ENCODE measurements at places on chromosomes 16 and 17.

DNA sequence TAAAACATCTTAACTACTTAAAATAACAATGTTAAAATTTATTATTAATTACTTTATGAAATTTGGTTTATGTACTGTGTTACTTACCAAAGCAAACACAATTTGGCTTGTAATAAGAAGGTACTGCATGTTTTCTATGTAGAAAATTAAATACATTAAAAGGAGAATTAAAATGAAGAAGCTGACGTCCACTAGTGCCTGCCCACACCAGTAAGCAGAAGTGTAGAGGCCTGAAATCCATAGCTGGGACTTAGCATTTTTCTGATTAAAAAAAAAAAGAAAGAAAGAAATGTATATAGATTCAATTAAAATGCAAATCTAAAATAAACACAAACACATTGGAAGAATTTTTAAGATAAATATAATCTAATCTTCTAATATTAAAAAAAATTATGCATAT is 35.8 kb upstream of the ABCA9 start:
- DNase-seq: no peak

DNA sequence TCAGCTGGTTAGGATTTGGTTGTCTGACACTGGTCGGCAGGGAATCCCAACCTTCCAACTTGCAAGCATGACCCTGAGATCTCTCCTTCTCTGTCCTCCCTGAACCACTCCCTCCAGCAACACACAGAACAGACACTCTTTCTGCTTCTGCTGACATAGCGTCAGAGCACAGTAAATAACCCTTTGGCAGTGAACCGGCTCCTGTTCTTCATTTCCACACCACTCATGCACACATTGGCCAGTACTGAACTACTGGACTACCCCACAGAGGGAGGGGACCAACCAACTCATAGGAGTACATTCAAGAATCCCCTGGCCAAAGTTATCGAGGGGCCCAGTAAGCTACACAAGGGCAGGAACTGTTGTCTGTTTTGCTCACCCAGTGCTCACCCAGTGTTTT is 138.2 kb downstream of the ZNF423 start:
- DNase-seq: no peak

GRCh38 chr17:31967648-31968047 is 30.8 kb downstream of the SUZ12 start:
- no peak for DNase-seq

DNA sequence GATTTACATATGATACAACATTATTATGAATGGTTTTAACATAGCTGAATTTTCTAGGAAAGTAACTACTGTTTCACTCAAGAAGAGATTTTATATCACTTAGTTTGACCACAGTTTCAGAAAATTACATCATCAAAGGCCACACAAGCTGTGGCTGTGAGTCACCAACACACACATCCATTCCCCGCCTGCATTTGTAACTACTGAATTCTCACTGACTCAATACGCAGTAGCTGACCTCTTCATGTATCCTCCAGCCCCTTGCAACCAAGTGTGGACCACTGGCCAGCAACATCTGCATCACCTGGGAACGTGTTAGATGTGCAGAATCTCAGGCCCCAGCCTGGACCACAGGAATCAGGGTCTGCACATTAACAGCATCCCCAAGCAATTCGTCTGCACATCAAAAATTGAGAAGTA is 197.6 kb downstream of the XYLT1 start:
- peak; percentile 14 for DNase-seq

DNA sequence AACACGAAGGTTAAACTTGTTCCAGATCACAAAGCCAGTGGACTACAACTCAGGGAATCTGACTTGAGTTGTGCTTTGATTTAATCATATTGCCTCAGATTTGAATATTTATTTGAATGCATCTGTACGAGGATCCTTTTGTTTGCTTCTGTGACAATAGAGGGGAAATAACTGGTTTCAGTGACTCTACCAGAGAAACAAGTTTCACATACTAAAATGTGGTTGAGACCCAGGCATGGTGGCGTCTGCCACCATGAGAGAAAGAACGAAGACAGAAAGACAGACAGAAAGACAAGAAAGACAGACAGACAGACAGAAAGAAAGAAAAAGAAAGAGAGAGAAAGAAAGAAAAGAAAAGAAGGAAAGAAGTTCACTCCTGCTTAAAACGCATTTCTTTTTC is 24.0 kb downstream of the YWHAE start:
- DNase-seq: no peak

- DNase-seq: no peak
Measured at GRCh38 chr17:77512062-77512946, 371.5 kb downstream of the SEC14L1 start.

DNA sequence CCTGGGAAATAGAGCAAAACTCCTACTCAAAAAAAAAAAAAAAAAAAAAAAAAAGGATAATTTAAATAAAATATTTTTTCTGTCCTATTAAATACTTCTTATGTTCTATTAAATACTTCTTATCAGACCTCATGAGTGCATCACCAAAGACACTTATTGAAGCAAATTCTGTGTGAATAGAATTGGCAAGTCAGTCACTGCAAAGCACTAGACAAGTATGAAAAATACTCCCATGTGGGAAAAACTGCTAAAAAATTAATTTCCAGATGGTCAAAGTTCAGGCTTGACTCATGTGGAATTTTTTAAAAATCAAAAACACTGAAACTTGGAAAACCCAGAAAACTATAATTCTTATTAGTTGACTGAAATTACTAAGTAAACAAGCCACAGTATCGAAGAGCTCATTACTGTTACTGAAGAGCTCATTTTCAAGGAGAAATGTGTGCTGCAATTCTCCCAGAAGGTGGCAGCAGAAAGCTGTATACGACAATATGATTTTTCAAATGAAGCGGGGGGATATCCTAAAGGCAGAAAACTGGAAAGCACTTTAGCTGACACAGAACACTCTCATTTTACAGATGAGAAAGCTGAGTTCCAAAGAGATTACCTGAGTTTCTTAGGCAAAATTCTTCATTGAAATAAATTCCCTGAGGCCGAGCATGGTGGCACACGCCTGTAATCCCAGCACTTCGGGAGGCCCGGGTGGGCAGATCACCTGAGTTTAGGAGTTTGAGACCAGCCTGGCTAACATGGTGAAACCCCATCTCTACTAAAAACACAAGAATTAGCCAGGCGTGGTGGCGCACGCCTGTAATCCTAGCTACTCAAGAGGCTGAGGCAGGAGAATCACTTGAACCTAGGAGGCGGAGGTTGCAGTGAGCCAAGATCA is 15.9 kb upstream of the FBXO47 start:
- peak; percentile 72 for DNase-seq

GRCh38 chr16:88308441-88309173 is 74.2 kb upstream of the ZNF469 start:
- DNase-seq: no peak

- no peak for DNase-seq
Measured at GRCh38 chr17:31400481-31400950, 9.0 kb downstream of the RAB11FIP4 start.

GRCh38 chr17:41153856-41154255 is 4.2 kb upstream of the KRTAP4-5 start:
- no peak for DNase-seq

DNA sequence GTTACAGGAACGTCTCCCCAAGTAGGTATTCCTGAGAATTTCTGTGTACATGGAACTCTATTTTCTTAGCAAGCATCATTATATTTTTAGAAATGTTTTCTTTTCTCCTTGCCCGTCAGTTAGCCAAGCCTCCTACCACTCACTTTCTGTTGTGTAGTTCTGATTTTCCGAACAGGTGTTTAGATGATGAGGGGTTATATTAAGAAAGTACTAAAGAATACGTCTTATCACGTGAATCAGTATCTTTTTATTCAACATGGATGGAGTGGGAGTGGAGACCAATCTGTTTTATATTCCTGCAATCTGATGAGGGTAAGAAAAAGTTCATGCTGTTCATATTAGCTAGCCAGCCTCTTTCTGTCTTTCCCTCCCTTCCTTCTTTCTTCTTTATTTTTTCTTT is 29.4 kb downstream of the MSI2 start:
- no peak for DNase-seq

- DNase-seq: no peak
Measured at GRCh38 chr17:64130559-64131001, 636 bp upstream of the ERN1 start.

- DNase-seq: no peak
Measured at GRCh38 chr16:57906382-57907316, 64.3 kb downstream of the CNGB1 start.

- peak; percentile 61 for DNase-seq
Measured at GRCh38 chr16:27240948-27241531, 27.5 kb downstream of the NSMCE1 start.

DNA sequence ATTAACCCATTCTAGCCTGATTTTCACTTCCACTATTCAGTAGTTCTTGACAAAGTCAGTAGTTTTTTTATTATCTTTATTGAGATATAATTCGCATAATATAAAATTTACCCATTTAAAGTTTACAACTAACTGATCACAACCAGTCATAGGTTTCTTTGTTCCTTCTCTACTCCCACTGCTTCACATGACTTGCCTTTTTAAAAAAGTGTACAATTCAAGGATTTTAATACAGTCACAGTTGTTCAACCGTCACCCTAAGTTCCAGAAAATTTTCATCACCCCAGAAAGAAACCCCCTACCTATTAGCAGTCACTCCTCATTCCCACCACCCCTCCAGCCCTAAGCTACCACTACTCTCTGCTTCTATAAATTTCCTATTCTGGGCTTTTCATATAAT is 162.5 kb downstream of the TRIM37 start:
- DNase-seq: no peak

GRCh38 chr16:49639739-49640431 is 216.0 kb downstream of the ZNF423 start:
- no peak for DNase-seq

DNA sequence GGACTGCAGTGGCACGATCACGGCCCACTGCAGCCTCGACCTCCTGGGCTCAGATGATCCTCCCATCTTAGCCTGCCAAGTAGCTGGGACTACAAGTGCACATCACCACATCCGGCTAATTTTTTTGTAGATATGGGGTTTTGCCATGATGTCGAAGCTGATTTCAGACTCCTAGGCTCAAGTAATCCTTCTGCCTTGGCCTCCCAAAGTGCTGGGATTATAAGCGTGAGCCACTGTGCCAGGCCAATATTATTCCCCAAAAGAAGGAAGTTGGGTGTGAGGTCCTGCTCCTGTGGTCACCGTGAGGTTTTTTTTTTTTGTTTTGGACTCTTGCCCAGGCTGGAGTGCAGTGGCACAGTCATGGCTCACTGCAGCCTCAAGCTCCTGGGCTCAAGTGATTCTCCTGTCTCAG is 1.5 kb downstream of the AMZ2 start:
- no peak for DNase-seq

DNA sequence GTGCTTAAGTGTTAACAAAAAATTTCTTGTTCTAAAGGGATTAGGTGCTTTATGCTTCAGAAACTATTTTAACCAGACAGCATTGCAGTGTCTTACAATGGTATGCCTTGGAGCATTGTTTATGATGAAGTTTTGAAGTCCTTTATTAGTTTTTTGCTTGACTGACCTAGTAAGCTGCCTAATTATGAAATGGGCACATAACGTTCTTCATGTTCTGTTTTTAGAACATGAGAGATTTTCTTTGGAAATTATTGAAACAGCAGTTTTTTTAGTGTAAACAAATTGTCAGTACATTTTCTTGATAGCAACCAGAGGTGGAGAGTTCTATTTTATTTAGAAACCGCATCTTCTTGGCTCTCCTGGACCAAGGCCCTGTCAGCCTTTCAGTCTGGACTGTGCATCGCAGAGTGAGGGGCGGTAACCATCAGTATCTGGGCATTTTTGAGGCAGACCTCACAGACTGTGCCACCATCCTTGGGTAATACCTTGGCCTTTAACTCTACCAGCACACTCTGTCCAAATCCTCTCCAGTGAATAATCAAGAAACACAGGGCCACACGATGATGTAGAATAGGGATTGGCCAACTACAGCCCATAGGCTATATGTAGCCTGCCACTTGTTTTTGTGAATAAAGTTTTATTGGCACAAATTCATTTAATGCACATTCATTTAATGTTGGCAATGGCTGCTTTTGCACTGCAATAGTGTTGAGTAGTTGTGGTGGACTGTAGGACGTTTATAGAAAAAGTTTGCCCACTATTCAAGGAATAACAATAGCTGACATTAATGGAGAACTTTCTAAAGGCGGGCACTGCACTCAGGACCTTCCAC is 81.1 kb downstream of the VPS35L start:
- no peak for DNase-seq

GRCh38 chr17:40678902-40679522 is 14.0 kb upstream of the KRT222 start:
- no peak for DNase-seq

DNA sequence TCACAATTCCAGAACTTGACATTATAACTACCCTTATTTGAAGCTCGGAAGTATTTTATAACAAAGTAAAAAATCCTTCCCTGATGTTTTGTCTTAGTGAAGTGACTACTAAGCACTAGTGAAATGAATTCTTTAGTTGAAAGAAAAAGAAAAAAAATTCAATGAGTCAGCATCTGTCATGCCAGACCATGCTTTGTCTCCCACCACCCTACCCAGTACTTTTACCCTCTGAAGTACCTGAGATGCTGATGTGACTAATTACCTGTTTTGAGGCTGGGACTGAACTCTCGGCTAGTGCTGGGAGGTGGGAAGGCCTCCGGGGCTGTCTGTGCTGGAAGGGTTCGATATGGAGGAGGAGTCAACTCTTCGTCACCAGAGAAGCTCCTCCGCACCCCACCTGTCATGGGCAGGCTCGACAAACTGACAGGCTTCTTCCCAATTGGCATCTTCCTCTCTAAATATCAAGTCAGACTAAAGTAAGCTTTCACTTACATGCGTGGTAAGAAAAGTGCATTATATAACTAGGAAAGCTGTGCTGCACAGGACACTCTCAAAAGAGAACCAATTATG is 19.6 kb downstream of the NME2 start:
- DNase-seq: no peak

GRCh38 chr16:23869052-23869451 is 33.3 kb downstream of the PRKCB start:
- no peak for DNase-seq

- DNase-seq: no peak
Measured at GRCh38 chr16:89370081-89370511, 120.3 kb downstream of the ANKRD11 start.

- DNase-seq: no peak
Measured at GRCh38 chr16:55512941-55513340, 4.1 kb downstream of the LPCAT2 start.

All from A172 (cell line).